Gastrocnemius medialis (tissue), 4 donors: ENCODE measurements at places on chromosomes 1 and 21. TPM values are rescaled to one million over a fixed set of nuclear protein-coding genes. Genes with fewer than 3 reads are reported as not detected.

Gene DMBX1
- not detected for total RNA-seq

Gene OR6N1
- not detected for total RNA-seq

Gene PCP4
- not detected for total RNA-seq

Gene CD101
- not detected for total RNA-seq

Gene FBLIM1
- total RNA-seq, result 3.8 TPM

Gene TLCD4
- total RNA-seq, result 10.3 TPM

Gene KANK4
- total RNA-seq, result 0.16 TPM

Gene HES4
- total RNA-seq, result 8.1 TPM

Gene DENND2C
- 4.7 TPM for total RNA-seq

DNA sequence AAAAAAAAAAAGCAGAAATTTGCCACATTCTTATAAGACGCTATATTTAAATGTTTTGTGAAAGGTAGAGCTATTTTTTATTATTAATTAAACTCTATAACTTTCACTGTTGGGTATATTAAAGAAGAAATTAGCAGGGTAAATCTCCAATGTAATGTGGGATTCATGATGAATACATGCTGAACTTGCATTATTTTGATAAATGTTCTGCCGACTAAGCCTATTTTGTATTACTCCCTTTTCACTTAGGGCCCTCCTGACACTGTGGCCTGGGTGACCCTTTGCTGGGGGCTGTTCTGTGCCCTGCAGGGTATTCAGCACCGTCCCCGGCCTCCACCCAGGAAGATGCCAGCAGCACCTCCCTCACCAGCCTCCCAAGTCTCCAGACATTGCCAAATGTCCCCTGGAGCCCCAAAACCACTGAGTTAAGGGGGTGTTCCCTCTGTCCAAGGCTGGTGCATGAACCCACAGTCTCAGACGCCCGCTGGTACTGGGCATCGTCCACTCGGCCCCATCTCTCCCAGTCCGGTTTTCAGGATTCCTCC, 22.5 kb downstream of the RSPH1 start:
- DNase-seq, result no peak

GRCh38 chr1:11151826-11152612, 37.1 kb upstream of the ANGPTL7 start:
- DNase-seq, result no peak

- no peak for DNase-seq
Observed at GRCh38 chr1:207884266-207885029, 26.5 kb downstream of the CD34 start.

- no peak for DNase-seq
Observed at GRCh38 chr1:12372761-12373160, 142.9 kb downstream of the VPS13D start.

DNA sequence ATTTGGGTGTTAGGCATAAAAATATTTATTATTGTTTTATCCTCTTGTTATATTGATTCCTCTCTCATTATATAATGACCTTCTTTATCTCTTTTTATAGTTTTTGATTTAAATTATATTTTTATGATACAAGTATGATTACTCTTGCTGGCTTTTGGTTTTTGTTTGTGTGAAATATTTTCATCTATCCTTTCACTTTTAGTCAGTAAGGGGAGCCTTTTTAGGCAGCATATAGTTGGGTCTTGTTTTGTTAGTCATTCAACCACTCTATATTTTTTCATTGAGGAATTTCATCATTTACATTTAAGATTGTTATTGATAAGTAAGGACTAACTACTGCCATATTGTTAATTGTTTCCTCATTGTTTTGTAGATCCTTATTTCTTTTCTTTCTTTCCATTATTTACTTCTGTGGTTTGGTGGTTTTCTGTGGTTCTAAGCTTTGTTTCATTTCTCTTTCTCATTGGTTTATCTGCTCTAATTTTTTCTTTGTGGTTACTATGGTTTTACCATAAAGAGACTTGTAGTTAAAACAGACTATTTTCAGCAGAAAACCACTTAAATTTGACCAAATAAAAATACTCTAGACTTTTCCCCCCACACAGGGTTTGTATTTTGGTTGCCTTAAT, 593.1 kb downstream of the NUF2 start:
- DNase-seq, result no peak

DNA sequence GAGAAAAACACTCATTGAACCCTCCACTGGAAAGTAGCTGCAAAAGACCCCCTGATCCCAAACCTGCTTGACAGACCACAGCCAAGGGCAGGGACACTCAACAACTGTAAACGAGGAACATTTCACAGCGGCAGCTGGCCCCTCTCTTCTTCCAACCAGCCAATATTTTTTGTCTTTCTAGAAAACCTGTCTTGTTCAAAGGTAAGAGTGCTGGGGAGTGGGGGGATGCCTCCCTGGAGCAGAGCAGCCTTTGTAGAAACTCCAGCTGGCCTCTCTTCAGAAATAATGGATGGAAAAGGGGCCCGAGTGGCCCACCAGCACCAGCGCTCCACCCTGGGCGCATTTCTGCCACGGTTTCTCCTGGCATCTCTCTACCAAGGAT, 384.0 kb downstream of the RRAGC start:
- no peak for DNase-seq

GRCh38 chr1:215407575-215407974, 159.5 kb upstream of the KCTD3 start:
- no peak for DNase-seq

GRCh38 chr1:204241050-204241449, 27.3 kb upstream of the GOLT1A start:
- DNase-seq, result no peak

GRCh38 chr1:244758708-244759107, 76.8 kb upstream of the COX20 start:
- no peak for DNase-seq

DNA sequence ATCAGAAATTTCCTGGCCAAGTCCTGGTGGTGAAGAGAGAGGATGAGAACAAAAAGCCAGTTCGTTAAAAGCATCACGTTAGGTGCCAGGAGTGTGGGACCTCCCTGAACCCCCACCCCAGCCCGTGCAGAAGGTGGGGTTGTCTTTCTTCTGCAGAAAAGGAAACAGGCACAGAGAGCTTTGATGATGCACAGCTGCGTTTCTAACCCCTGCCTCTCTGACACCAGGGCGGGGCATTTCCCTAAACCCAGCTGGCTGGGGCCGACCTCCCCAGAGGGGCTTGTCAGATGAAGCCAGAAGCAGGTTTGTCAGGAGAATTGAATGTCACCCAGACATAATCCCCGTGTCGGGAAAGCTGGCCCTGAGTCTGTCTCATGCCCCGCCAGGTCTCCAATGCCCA, 189.3 kb upstream of the EDN2 start:
- DNase-seq, result no peak

- no peak for DNase-seq
Observed at GRCh38 chr21:14742119-14742518, 196.0 kb upstream of the SAMSN1 start.

DNA sequence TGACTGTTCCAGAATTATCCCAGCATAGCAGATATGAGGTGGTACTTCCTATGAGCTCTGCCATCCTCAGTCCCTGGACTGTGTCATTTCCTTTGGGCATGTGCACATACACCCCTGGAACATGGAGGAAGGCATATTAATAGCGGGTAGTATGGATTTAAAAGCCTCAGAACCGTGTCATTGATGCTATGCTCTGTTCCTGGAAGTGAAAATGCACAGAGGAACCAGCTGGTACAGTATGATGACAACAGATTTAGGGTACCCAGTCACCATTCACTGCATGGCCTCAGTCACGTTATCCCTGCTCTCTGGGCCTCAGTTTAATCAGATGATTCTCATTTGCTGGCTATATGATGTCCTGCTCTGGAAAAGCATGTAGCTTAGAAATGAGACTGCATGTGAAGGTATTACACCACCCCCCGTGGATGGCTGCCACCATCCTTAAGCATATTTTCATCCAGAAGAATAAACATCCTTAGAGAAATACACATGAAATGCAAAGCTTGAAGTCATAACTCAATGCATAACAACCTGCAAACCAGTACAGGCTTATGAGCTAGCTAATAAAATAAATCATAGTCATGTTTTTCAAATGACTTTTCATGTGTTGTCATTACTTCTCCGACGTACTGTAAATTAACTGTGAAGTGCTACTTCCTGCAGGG, 37.8 kb downstream of the SETD4 start:
- no peak for DNase-seq

- DNase-seq, result no peak
Observed at GRCh38 chr1:1842360-1843146, 48.3 kb downstream of the GNB1 start.

DNA sequence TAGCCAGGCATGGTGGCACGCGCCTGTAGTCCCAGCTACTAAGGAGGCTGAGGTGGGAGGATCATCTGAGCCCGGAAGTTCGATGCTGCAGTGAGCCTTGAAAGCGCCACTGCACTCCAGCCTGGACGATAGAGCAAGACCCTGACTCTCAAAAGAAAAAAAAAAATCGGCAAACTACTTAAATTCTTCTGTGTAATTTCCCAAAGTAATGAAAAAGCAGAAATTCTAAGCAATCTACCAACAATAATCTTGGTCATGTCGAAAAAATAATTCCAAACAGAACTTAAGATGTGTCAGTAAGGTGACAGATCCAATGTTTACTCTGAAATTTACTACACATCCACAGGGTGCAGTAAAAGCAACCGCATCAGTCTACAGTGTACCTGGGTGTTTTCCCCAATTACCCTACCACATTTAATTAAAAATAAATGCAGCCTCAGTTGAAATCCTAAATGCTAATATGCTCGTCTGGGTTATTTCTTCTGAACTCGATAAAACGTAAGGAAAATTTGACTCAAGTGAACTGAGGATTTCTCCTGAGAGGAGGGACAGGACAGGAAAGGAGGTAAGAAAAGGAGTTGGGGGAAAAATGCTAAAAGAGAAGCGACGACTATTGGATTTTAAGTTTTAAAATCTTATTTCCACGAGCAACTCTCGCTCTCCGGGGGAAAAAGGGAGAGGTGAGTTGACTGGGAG, 801 bp downstream of the EPRS1 start:
- DNase-seq, result no peak

- no peak for DNase-seq
Observed at GRCh38 chr1:87535551-87535950, 206.9 kb downstream of the LMO4 start.

- no peak for DNase-seq
Observed at GRCh38 chr1:229778794-229779193, 152.7 kb downstream of the URB2 start.

DNA sequence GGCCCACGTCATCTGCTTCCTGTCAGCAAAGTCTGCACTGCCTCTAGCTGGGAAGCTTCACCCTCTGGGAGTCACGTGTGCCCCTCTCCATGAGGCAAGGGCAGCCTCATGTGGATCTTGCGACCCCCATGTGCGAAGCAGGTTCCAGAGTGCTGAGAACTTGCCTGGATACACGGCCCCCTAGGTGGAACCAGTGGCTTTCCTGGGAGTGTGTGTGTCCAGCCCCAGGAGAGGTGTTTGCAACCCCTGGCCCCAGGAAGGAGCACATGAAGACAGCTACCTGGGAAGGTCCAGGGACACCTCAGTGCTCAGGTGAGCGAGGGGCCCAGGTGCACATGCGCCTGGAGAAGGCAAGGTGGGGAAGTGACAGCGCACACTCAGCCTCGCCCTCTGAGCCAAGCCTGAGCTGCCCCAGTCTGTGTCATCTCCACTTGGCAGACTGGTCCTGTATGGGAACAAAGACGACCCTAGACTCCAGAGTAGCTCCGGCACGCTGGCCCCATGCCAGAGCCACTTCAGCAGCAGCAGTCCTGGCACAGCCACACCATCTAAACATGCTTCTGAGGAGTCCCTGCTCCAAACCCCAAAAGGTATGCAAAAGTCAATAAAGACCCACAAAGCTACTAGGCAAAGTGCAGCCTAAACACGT, 8.9 kb downstream of the LSS start:
- DNase-seq, result no peak

GRCh38 chr1:109850194-109850593, 60.5 kb upstream of the CSF1 start:
- DNase-seq, result no peak

GRCh38 chr1:57986432-57986831, 560.1 kb downstream of the OMA1 start:
- DNase-seq, result no peak

DNA sequence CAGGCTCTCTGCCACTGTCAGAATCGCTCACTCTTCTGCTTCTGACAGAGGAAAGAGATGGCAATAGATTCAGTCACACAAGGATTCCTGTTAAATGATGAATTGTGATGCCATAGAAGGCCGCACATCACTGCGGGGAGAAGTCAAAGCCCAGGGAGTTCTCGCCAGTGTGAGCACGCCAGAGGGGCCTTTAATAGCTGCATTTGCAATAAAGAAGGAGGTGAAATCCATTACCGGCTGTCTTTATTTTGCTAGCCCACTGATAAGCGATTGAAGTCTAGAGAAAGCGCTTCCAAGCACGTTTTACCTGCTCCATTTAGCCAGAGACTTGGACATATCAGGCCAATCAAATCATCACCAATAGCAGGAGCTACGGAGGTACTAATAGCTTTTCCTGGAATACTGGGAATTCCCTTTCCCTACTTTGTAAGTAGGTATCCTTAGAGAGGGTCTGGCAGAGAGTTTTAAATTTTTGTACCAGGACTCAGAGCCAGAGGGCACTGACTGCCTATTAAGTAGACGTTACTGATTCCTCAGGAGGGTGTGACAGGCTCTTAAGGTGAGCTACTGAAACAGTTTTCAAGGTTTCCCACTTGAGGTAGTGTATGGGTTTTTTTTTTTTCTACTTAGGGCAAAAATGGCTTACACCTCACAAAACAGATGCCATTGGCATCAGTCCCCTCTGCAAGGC, 10.2 kb upstream of the TARBP1 start:
- DNase-seq, result no peak

- no peak for DNase-seq
Observed at GRCh38 chr1:1039145-1039910, 19.4 kb downstream of the AGRN start.

DNA sequence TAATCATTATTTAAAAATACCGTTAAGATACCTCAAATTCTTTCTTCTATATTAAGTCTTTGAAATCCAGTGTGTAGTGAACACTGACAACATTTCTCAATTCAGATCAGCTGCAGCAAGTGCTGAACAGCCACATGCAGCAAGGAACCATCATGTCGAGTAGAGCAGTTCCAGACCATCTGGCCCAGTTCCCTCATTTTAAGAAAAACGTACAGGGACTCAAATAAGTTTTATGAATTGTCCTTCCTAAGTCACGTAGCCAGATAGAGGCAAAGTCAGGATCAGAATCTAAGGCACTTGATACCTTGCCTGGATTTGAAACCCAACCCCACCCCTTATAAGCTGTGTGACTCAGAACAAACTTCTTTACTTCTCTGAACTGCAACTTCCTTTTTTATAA, 132.4 kb downstream of the PROX1 start:
- DNase-seq, result no peak

DNA sequence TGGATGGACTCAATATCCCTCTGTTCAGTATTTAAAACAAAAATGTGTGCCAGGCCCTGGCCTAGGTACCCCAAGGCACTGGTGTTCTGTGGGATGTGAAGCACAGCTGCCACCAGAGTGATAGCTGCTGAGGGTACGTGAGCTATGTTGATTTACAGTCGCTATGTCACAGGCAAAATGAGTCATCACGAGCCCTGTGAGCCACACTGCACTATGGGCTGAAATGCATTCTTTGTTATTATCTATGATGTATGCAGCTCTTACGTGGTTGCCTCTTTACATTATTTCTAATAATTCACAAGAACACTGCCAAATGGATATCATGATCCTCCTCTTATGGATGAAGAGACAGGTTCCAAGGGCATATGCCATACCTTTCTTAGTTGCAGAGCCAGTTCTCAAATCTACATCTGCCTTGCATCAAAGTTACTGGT, 2.1 kb downstream of the TEX38 start:
- no peak for DNase-seq

GRCh38 chr1:19612530-19612929, 31.6 kb upstream of the NBL1 start:
- DNase-seq, result no peak
